ENCODE measurements at places on chromosomes 1 and 21. TPM values are rescaled to one million over a fixed set of nuclear protein-coding genes. Genes with fewer than 3 reads are reported as not detected.

The GBP5 gene
- polyA plus RNA-seq = 11.3 TPM

The TMEM82 gene
- not detected for polyA plus RNA-seq

The PGLYRP4 gene
- polyA plus RNA-seq = not detected

GRCh38 chr1:210124736-210125135 lies 107.9 kb upstream of the SERTAD4 start:
- DNase-seq = no peak

DNA sequence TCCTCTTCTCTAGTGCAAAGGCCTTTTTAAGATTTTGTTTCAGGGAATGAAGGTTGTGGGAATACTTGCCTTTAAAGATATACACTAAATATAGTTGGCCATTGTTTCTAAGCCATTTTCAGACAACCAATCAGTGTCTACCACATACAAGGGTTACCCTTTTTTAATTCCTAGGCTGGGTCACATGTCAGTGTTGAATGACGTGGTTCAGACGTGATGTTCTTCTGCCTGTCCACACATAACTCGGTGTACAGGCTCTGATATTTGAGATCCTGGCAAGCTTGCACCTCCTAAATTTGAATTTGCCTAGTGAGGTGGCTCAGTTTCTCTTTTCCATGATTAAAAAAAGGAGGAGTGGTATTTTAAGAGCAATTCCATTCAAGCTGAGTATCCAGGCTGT lies 38.8 kb downstream of the DTL start:
- no peak for DNase-seq

- no peak for DNase-seq
Observed at GRCh38 chr1:245651093-245651492, 496.3 kb downstream of the KIF26B start.

DNA sequence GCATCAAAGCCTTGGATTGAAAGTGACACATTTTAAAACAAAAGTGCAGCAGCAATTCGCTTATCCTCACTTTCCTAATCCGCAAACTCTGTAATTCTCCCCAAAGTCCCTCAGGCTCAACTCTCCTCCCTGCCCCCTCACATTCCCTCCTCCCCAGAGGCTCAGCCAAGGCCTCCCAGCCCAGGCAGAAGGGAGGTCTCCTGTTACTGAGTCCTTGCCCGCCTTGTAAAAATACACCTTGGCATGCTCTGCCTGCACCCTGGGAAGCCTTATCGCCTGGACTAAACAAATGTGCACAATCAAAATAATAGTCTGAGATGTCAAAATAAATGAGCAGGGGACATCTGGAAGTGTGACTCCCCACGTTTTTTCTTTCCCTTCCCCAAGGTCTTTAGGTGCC lies 109.7 kb downstream of the PLXNA2 start:
- DNase-seq = no peak

- no peak for DNase-seq
Observed at GRCh38 chr1:202593845-202594244, 116.4 kb downstream of the SYT2 start.

- no peak for DNase-seq
Observed at GRCh38 chr1:35475856-35476674, 81.1 kb downstream of the KIAA0319L start.
